Uterus (tissue), 4 donors: ENCODE measurements at places on chromosomes 12 and 14. TPM values are rescaled to one million over a fixed set of nuclear protein-coding genes. Genes with fewer than 3 reads are reported as not detected.

- DNase-seq, result no peak
These were observed 453.0 kb downstream of the ADAMTS20 start for GRCh38 chr12:43098766-43099550.

KRT8 gene
- total RNA-seq, result 46.2 TPM

AMDHD1 gene
- total RNA-seq, result 0.26 TPM

GRCh38 chr12:66786531-66787308 is 107.8 kb upstream of the GRIP1 start:
- no peak for DNase-seq

GRCh38 chr12:29004066-29004935 is 144.8 kb upstream of the FAR2 start:
- DNase-seq, result no peak

- DNase-seq, result no peak
These were observed 12.6 kb upstream of the LGALS3 start for GRCh38 chr14:55116246-55117030.
